ENCODE measurements at places on chromosomes 5 and 9.
A peak's percentile ranks its signal among the peaks of the same experiment; 100 is the strongest.

- DNase-seq, result no peak
Observed at GRCh38 chr5:74763504-74763903, 3.4 kb downstream of the GFM2 start.

- no peak for DNase-seq
Observed at GRCh38 chr9:108525186-108525585, 330.6 kb downstream of the ACTL7B start.

- peak; percentile 89 for DNase-seq
Observed at GRCh38 chr9:69573651-69574050, 98.5 kb downstream of the APBA1 start.

- DNase-seq, result peak; percentile 89
Observed at GRCh38 chr5:147177125-147177840, 57.5 kb upstream of the STK32A start.

GRCh38 chr5:81234801-81235200 is 1.7 kb downstream of the CKMT2 start:
- no peak for DNase-seq

DNA sequence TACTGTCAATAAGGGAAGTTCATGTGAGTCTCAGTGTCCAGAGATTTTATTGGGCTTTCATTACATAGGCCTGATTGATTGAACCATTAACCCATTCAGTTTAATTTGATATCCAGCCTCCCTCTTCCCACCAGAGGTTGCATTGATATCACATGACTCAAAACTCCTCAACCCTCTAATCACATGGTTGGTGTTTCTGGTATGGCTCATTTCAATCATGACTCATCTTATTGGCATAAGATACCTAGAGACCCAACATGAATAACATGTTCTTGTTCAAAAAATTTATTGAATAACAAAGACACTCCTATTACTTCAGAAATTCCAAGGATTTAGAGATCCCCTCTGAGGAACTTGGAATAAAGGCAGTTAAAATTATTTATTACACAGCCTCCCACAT is 982.2 kb downstream of the TLE1 start:
- peak; percentile 65 for DNase-seq

- DNase-seq, result no peak
Observed at GRCh38 chr5:133114933-133115310, 63.1 kb downstream of the HSPA4 start.
